ENCODE measurements at places on chromosomes 3 and 15.

- DNase-seq = peak; percentile 79
Observed at GRCh38 chr3:196968233-196969133, at the start of gene PIGZ. Gene PIGZ, minus strand, starts transcription at chr3:196968833. Its CDS starts 16,802 bp downstream, at chr3:196952031.

- DNase-seq = peak; percentile 78
Observed at GRCh38 chr3:32176989-32177701, 61.3 kb upstream of the CMTM8 start.

DNA sequence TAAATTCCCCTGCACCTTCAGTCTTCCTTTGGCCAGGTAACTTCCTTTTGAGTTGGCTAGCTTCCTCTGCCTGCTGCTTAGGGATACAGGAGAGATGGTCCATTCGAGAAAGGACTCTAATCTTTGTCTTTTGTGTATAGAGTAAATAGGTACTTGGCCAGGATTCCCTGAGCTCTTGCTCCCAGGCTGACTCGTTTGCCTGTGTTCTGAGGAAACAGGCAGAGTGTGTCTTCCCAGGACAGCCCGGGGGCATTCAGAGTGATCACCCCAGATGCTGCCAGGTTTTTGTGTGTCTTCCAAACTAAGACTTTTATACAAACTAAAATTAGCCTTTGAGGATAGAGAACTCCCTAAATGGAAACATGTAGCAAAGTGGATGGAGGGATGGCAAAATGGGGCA lies 39.5 kb downstream of the TMEM108 start:
- DNase-seq = no peak

GRCh38 chr3:156434921-156435320 lies 120.0 kb downstream of the SSR3 start:
- no peak for DNase-seq

- no peak for DNase-seq
Observed at GRCh38 chr3:5133239-5134018, 11.3 kb downstream of the ARL8B start.

- DNase-seq = no peak
Observed at GRCh38 chr15:72813345-72814004, 29.9 kb upstream of the ADPGK start.

DNA sequence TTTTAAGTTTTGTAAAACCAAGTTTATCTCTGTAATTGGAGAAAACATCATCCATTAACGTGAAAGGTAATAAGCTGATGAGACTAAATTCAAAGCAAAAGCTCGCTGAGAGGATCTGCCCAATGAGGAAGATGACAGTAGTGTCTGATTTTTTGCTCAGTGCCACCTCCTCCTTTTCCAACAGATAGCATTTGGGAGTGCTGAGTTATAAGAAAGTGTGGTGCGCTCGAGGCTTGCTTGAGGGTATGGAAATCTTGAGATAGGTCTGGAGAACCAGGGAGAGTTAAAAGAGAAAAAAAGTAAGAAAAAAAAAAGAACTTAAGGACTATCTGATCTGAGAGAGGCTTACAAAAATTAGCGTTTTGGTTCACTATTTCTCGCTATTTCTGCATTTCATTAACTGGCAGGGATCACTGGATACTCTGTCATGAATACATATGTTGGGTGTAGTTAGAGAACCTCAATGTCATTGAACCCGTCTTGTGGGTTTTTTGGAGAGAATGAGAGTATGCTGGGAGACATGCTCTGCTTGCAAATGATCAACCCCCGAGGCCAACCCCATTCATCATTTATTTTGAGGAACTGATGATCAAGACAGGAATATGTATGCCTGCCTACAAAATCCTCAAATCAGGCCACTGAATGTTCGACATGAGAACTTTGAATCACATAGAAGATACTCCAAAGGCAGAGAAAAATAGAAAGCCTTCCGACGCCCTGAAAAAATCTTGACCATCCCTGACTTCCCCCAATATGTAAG lies 973 bp upstream of the USP13 start:
- DNase-seq = no peak

DNA sequence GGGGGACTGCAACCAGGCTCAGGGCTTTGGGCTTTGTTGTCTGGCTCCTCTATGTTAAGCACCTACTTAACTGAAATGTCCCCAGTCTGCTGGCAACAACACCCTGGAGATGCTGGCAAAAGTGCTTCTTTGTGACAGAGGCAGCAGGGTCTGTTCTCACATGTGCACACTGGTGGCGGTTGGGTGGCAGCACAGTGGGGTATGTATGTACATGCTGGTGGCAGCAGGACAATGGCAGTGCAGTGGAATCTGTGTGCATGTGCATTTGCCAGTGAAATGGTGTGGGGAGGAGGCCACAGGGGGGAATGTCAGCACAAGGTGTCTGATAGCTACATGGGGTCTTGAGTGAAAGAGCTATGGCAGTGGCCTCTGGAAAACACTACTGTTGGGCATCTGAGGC lies 830.3 kb downstream of the DIPK2A start:
- DNase-seq = no peak

- DNase-seq = no peak
Observed at GRCh38 chr3:19903649-19904048, 30.4 kb downstream of the EFHB start.

DNA sequence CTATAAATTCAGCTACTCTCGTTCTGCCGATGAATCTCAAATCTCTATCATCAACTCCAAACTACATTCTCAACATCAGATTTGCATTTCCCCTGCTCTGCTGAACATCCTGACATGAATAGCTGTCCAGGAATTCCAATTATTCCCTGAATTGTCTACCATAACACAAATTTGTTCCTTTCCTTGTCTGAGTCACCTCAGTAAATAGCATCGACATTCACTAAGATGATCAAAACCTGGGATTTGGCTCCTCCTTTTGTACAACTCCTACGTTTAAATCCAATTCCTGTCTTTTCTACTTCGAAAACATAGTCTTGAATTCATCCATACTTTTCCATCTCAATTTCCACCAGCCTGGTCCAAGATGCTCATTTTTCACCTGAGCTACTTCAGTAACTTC lies 107.0 kb downstream of the GREM1 start:
- no peak for DNase-seq

DNA sequence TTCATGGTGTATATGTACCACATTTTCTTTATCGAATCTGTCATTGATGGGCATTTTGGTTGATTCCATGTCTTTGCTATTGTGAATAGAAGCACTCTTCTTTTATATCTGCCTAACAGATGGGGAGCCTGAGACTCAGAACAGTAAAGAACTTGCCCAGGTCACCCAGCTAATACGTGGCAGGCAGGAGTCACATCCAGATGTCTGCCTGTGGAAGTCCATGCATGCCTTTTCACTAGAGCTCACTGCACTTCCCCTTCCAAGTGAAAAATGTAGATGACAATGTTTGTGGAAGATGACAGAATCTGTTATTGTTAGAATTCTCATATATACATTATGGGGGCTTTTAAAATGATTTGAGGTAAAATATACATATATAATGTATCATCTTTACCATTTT lies 165.0 kb downstream of the PDZRN3 start:
- no peak for DNase-seq

DNA sequence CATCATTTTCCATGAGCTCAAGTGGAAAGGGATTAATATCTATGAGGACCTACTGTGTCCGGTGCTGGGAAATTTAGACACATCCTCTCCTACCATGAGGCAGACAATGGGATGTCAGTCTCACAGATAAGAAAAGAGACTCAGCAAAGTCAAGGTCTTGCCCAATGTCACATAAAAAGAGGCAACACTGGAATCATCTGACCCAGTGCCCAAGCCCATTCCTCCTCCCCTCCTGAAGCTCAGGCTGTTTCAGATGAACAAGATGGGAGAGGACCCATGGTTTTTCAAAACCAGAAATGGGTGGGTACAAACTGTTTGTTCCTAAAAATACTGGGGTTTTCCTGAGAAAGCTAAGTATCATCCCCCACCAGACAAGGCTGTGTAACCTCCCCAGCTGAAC lies 22.2 kb downstream of the POC1A start:
- DNase-seq = no peak

GRCh38 chr3:8359133-8359532 lies 142.5 kb upstream of the LMCD1 start:
- no peak for DNase-seq

- DNase-seq = no peak
Observed at GRCh38 chr3:183862610-183863009, 22.1 kb downstream of the PARL start.

- DNase-seq = no peak
Observed at GRCh38 chr3:15657016-15657415, 55.5 kb downstream of the BTD start.

DNA sequence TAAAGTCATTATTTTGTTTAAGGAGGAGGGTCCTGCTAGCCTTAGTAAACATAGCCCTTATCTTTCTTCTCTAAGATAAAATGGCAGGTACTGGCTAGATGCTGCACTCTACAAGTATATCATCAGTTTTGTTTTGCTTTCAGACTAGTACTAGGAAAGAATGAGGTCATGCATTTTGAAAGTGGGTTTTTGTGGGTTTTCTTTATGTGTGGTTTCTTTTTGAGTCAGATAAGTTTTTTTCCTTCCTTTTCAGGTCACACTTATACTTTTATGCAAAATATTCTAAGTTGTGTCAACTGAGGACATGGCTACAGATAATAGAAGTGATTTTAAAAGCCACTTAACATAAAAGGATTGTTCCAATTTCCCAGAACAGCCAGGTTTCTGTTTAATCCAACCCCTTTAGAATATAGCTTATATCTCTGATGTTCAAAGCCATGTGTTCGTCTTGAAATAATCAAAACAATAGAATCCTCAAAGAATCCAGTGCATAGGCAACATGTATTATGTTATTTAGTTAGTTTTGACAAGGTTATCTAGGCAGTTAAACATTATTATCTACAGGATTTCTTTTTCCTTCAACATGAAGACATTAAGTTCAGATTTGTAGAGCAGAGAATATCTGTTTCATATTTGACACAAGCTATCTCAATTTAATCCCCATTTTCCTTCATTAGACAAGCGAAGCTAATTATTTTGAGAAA lies 406.2 kb downstream of the RBMS3 start:
- DNase-seq = no peak

DNA sequence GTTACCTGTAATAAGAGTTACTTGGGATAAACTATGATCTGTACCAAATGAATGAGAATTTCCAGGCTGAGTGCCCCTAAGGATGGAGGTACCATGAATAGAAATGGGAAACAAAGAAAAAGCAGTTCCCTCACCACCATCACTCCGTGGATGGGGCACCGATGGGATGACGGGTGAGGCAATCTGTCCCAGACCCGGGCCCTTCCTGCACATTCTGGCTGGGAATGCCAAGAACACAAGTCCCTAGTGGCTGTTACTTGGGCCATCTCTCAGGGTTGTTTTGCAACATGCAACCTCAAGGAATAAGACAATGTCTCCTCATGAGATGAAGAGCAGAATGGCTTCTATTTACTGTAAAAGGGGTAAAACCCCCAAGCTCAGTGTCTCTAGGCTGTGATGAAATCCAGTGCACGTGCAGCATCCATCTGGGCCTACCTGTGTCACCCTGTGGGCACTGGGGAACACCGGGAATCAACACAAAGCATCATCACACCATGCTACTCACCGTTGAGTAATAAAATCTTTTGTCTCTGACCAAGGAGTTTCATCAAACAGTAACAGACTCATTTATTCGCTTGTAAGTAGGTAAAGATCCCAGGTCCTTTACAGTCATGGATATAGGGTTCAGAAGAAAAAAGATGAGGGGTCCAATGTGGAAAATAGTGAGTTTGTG lies 22.3 kb downstream of the GNB4 start:
- no peak for DNase-seq

- no peak for DNase-seq
Observed at GRCh38 chr3:125039131-125040100, 16.4 kb downstream of the HEG1 start.

DNA sequence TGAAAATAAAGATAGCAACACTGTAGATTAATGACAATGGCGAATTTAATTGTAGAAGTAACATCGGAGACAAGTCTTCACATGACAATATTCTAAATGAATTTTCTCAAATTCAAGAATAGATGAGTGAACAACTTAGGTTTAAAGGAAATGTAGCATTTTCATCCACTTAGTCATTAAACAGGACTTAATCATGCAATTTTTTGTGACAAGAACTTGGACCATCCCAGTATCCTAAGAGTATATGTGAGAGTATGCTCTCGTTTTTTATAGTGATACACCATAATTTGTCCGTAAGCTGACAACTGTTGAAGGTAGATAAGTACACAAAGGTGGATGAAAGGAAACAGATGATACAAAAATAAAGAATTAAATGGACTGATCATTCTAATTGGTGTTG lies 81.5 kb downstream of the DLG1 start:
- DNase-seq = no peak

DNA sequence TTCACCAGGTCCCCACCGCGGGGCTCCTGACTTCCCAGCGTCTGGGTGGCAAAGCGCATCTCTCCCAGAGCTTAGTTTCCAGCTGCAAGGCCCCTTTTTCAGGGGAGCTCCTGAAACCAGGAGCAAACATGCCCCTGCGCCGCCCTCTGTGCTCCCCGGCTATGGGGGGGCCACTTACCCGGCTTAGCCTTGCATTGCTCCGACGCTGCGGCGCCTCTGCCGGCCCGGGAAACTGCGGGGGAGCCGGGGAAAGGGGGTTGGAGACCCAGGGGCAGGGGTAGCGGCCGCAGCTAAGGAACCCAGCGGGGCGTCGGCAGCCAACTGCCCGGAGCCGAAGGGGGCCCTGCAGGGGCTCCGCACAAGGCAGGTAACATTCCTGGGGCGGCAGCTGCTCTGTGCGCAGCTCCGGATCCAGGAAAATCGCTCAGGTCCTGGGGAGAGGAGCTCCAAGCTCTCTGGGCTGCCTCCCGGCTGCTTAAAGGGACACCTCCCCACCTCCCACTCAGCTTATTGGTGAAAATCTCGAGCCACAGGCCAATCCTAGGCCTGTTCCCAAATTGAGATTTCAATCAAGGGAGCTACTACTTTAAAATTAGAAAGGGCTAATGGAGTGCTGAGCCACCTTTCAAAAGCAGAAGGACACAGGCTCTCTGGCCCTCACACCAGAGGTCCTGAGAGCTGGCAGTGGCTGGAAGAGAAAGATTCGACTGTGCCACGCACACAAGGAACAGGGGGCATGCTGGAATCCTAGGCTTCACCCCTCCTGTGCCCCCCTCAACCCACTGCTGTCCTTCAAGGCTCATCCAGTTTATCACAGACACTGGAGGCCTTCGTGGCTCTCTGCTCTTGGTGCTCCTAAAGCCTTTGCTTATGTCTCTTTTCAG lies 42.7 kb upstream of the PRICKLE2 start:
- no peak for DNase-seq

DNA sequence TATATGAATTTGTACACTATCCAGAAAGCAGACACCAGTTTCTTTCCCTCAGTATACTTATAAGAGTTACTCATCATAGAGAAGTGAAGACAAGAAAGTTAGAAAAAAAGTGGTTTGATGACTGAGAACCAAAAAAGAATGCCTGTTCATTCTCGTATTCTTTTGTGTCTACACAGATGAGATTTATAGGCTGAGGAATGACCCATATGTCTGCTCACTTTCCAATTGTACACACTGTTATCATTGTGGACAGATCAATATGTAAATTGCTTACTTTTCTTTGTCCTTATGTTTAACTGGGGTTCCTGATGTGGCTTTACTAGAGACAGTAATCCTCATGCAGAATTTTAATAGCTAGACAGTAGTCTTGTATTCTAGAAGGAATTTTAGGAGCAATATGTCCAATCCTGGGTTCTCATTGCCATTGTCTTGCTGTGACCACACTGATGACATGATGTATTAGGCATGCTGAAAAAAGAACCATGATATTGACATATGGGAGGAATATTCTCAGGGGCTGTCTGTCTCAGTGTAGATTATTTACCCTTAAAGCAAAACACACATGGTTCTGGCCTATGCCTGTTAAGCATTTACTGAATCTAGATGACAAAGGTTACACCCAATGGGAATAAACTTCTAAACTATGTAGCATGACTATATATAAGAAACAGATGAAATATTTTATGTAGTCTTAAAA lies 669.7 kb downstream of the ROBO1 start:
- no peak for DNase-seq

- DNase-seq = no peak
Observed at GRCh38 chr3:2976796-2977195, 133.4 kb downstream of the IL5RA start.
